T47D (cell line): ENCODE measurements at places on chromosomes 11 and 22.

GRCh38 chr11:92453055-92453454 is 228.4 kb downstream of the FAT3 start:
- no peak for DNase-seq

GRCh38 chr22:34067031-34067430 is 146.8 kb upstream of the LARGE1 start:
- no peak for DNase-seq

- DNase-seq: no peak
Measured at GRCh38 chr11:57787920-57788702, 26.5 kb downstream of the CTNND1 start.

- no peak for DNase-seq
Measured at GRCh38 chr22:48505891-48506290, 1321.8 kb downstream of the BRD1 start.

- no peak for DNase-seq
Measured at GRCh38 chr11:93736129-93736528, 5.2 kb downstream of the TAF1D start.

- DNase-seq: no peak
Measured at GRCh38 chr22:43094085-43094484, 4.9 kb upstream of the TTLL1 start.

DNA sequence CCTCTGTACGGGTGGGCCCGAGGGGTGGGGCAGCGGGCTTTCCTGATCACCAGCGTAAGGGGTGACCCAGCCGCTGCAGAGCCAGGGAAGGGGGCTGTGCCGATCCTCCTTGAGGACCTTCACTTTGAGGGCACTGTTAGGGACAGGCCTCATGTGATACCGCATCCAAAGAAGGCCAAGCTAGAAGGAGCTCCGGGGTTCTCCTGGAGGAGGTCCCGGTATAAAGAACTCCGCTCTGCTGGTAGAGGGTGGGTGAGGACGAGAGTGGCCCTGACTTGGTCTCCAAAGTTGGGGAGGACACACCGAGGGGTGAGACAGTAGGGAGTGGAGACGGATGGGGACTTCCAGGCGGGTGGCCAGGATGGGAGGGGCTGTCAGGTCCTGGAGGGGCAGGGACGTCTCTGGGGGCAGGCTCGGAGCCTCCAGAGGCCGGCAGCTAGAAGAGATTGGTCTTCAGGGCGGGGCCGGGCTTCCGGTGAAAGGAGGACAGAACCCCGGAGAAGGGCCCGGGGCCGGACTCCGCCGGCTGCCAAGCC is 4.6 kb downstream of the PHOX2A start:
- DNase-seq: peak; percentile 79

DNA sequence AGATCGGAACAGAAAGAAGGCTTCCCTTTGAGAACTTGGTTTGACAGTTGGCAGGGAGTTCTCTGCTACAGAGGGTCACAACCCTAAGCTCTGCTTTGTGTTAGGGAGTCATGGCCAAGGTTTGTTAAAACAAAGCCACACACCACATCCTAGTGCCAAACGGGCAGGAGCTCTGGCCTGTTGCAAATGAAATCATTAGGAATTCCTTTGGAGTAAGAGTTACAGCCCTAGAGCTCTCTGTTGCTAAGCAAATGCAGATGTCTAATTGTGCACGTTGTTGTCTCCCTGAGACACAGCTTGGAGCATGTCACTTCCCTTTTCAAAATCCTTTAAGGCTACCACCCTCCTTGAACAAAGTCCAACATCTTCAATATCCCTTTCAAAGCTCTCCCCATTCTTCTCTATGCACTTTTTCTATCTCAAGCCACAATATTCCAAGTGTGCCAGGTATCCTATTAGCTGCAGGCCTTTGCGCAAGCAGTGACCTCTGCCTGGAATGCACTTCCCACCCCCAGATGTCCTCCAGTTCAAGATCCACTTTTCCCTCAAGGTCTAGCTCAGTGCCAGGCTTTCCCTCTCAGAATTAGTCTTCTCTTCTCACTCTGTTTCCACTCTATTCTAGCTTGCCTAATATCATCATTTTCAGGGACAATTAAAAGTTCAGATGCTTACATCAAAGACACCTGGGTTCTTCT is 253.7 kb upstream of the POU2AF2 start:
- DNase-seq: no peak

DNA sequence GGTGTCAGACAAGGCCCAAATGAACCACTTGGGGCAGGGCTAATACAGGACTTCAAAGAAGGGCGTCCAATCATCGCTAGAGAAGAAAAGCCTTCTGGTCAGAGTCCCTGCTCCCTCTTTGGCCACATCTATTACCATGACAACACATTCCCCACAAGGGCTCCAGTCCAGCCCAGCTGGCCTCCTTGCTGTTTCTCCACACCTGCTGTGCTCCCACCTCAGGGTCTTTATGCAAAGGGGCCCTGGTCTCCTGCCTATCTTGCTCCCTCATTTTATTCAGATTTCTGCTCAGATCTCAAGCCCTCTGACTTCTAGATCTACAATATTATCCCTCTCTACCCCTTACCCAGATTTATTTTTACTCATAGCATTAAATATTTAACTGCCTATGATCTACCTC is 58.0 kb upstream of the KIRREL3 start:
- no peak for DNase-seq

GRCh38 chr11:72753341-72754148 is 1.3 kb upstream of the ARAP1 start:
- peak; percentile 37 for DNase-seq

DNA sequence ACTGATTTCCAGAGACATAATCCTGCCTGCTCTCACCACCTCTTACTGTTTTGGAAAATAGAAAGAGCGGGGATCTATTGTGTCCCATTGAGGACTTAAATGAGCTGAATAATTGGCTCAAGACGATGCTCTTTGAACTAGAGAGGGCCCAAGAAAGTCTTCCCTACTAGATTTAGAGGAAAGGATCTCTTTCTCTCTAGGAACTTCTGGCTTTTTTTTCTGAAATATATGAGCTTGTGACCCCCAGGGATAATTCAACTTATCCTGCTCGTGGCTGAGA is 461.4 kb upstream of the KIRREL3 start:
- DNase-seq: no peak
